ENCODE measurements at places on chromosomes 16 and 17. TPM values are rescaled to one million over a fixed set of nuclear protein-coding genes. Genes with fewer than 3 reads are reported as not detected.

The DCTPP1 gene
- total RNA-seq, result 19.1 TPM

GRCh38 chr16:28913946-28914724 is 10.9 kb downstream of the RABEP2 start:
- H3K4me1 ChIP-seq, result no peaks in the 10 kb centered on the region
- no peak overlapping the region for H3K27ac ChIP-seq
- H3K27me3 ChIP-seq, result no peaks in the 10 kb centered on the region
- H3K4me3 ChIP-seq, result no peak overlapping the region
- H3K36me3 ChIP-seq, result peaks cover 84% of the 10 kb centered on the region

The CCL23 gene
- total RNA-seq, result 5.1 TPM

GRCh38 chr16:84144209-84144858 is 643 bp downstream of the HSDL1 start:
- peak overlapping the region; percentile 60 for H3K27ac ChIP-seq
- no peaks in the 10 kb centered on the region for H3K27me3 ChIP-seq
- peaks cover 13% of the 10 kb centered on the region for H3K4me1 ChIP-seq

The KRTAP1-5 gene
- not detected for total RNA-seq

The FBXW10B gene
- total RNA-seq, result 0.74 TPM

DNA sequence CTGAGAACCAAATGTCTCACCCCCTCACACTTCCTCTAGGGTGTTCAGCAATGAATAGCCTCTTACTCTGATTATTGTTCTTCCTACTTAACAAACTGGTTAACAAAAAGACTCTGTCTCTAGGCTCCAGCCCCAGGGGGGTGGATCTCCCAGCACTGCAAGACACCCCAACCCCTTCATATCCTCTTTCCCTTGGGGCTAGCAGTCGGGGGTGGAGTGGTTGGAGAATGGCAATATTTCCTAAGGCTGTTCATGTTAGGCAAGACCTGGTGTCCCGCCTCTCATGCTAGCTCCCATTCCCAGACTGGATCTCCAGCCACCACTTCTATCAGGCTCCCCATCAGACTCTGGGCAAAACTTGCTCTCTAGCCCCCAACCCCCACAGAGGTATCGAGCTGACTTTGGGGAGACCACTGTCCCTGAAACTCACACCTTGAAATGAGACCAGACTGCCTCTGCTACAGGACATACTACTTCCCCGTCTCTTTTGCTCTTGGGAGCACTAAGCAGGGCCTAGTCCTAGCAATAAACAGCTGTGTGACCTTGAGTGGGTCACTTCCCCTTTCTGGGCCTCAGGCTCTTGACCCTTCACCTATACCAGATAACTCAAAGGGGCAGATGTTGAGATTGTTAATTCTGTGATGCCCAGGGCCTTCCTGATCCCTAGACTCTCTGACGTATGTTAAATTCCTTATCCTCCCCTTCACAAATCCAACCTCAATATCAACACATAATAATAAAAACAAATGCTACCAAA is 2.4 kb downstream of the SLC25A35 start:
- no peaks in the 10 kb centered on the region for H3K36me3 ChIP-seq
- H3K27me3 ChIP-seq, result no peaks in the 10 kb centered on the region
- peaks cover 25% of the 10 kb centered on the region for H3K4me1 ChIP-seq

- no peaks in the 10 kb centered on the region for H3K27me3 ChIP-seq
- peak; percentile 91 for DNase-seq
- peak within 1 kb of the TSS; percentile 96 for H3K27ac ChIP-seq
Observed at GRCh38 chr17:43006639-43007551, at the start of gene IFI35. Gene IFI35 (plus strand): TSS chr17:43006784. CDS start chr17:43006948, 164 bp downstream.

- no peak overlapping the region for H3K4me3 ChIP-seq
- no peak for DNase-seq
- peaks cover 10% of the 10 kb centered on the region for H3K36me3 ChIP-seq
- no peaks in the 10 kb centered on the region for H3K27me3 ChIP-seq
- no peak overlapping the region for H3K27ac ChIP-seq
- H3K4me1 ChIP-seq, result peaks cover 11% of the 10 kb centered on the region
Observed at GRCh38 chr16:70793851-70794502, 7.0 kb downstream of the VAC14 start.

Data from lower lobe of right lung (tissue), 2 donors.